Naive B cell (primary cell): ENCODE measurements at places on chromosomes 1 and 21.

DNA sequence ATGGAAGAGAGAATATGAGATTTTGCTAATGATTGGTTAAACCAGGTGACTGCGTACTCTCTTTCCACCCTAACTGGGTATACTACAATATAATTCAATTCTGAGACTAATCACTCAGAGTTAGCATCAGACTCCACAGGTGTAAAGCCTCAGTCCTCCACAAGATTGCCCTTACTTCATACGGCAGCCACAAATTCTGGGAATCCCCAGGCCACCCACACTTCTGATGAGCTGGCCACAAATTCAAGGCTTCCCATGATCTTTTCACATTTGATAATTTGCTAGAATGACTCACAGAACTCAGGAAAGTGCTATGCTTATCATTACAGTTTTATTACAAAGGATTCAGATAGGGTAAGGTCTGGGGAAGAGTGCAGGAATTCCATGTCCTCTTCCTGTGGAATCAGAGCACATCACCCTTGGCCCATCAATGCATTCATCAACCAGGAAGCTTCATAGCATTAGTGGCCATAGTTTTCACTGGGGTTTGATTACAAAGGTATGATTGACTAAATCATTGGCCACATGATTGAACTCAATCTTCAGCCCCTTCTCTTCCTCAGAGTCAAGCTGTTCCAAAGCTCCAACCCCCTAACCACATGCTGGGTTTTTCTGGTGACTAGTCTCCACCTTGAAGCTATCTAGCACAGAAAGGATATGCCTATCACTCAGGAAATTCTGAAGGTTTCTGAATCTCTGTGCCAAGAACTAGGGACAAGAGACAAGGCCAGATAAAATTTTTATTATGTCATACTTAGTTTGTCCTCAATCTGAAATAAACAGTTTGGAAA, 131.7 kb downstream of the HHIPL2 start:
- no peak overlapping the region for H3K4me3 ChIP-seq
- H3K4me1 ChIP-seq = no peaks in the 10 kb centered on the region
- no peak overlapping the region for H3K27ac ChIP-seq
- DNase-seq = no peak
- peaks cover 4% of the 10 kb centered on the region for H3K27me3 ChIP-seq

DNA sequence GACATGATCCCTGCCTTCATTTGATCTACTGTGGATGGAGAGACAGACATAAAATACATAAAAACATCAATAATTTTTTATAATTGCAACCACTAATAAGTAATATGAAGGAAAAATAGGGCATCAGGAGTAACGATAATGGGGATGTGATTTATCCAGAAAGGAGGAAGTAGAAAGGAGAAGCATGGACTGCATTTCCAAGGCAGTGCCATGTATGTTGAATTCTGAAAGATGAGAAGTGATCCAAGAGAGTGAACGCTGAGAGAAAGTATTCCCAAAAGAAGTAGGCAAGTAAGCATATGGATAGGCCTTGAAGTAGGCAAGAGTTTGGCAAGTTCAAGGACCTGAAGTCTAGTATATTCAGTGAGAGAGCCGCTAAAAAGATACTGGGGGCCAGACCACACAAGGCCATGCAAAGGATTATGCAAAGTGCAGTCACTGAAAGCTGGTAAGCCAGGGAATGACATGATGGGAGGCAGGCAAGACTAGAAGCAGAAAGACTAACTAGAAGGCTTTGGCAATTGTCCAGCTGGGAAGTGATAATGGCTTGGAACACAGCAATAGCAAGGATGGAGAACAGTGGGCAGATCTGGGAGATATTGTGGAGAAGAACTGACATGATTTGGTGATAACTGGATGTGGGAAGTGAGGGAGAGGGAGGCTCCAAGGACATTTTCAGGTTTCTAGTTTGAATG, 85.9 kb downstream of the TM2D1 start:
- no peaks in the 10 kb centered on the region for H3K27me3 ChIP-seq
- no peak overlapping the region for H3K4me3 ChIP-seq
- H3K36me3 ChIP-seq = no peaks in the 10 kb centered on the region
- H3K27ac ChIP-seq = no peak overlapping the region
- DNase-seq = no peak

DNA sequence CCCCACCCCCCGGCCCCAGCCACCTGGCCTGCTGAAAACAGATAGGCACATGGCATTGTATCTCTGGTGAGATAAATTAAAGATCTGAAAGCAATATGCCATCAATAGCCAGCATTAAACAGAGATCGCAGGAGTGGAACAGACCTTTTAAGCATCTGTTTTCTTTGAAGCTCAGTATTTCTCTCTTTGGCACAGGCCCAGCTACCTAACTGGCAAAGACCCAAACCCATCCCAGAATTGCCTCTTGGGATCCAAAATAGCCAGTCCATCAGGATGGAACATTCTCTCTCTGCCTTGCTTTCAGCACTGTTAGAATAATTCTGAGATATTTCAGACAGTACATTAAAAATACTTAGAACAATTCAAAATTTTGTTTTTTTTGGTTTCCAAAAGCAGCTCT, 46.0 kb downstream of the KCNJ6 start:
- no peak overlapping the region for H3K4me3 ChIP-seq
- no peaks in the 10 kb centered on the region for H3K36me3 ChIP-seq
- H3K27me3 ChIP-seq = peaks cover 10% of the 10 kb centered on the region
- DNase-seq = no peak
- H3K4me1 ChIP-seq = peaks cover 1% of the 10 kb centered on the region
- H3K27ac ChIP-seq = no peak overlapping the region

DNA sequence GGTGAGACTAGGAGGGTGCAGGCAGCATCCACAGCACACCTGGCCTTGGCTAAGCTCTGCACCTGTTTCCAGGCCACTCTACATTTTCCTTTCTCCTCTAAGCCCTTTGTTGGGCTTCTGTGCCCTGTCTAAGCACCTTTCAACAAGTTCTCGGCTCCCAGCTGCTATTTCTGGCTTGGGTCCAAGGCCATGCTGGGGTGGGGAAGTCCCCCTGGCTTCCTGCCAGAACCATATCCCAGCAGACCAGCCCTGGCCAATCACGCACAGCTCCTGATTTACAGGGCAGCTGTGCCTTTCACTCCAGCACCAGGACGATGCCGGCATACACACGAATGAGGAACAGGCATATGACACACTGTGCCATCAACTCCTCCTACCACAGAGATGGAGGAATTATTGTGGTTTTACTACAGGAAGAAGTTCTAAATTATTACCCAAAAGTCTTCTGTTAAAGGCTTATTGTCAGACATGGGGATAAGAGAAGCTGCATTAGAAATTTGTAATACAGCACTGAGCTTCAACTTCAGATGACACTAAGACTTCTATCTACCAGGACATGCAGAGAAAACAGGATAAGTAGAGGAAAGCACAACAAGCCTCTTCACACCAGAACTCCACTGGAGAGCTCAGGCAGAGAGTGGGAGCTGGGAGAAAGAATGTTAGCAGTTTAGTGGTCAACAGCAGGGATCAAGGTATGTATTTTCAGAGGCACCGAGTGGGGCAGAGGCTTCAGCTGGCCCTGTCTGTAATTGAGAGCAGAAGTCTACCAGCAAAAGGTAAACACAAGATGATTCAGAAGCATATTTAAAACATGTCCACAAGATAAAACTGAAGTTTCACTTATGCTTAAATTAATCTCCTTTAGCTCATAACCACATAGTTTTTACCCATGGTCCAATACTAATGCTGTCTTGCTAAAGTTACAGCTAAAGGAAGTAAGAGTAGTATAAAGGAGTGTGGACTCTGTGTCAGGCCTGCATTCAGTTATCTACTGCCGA, 37.4 kb downstream of the TRIT1 start:
- no peaks in the 10 kb centered on the region for H3K27me3 ChIP-seq
- peak; percentile 66 for DNase-seq
- H3K4me1 ChIP-seq = peaks cover 14% of the 10 kb centered on the region
- peak overlapping the region; percentile 88 for H3K27ac ChIP-seq

DNA sequence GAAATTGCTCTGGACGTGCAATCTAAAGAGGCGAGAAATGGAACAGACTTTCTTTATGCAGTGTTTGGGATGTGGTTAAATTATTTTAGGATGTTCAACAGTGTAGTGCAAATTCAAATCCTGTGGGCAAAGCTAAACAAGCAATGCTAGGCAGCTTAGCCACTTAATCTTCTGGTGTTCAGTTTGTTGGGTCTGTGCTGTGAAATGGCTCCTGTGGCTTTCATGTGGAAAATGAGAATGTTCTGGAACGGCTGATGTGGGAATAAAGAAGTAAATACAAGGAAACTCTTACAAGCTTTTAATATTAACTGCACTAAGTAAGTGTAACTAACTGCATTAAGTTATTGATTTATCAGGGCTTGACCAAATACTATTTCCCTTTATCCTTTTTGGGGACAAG, 766.6 kb downstream of the ADGRL2 start:
- no peak for DNase-seq
- no peaks in the 10 kb centered on the region for H3K27me3 ChIP-seq
- H3K4me1 ChIP-seq = no peaks in the 10 kb centered on the region
- H3K36me3 ChIP-seq = no peaks in the 10 kb centered on the region

DNA sequence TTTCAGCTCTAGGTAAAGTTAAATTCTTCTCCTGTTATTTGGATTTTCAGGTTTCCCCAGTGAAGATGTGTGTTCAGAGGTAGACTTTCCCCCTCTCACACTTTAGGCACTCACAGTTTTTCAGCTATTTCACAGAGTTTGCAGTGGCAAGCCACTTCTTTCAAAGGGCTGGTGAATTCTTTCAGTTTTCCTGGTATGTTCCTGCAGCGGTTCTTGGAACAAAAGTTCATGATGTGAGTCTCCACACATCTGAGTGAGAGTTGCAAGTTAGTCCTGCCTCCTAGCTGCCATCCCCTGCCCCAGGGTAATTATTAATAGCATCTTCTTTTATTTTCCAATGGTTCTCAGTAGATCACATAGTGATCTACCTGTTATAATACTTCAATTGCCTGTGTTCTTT, 27.3 kb upstream of the CD84 start:
- no peaks in the 10 kb centered on the region for H3K27me3 ChIP-seq
- peaks cover 45% of the 10 kb centered on the region for H3K4me1 ChIP-seq
- H3K36me3 ChIP-seq = peaks cover 26% of the 10 kb centered on the region
- peak overlapping the region; percentile 89 for H3K27ac ChIP-seq
- H3K4me3 ChIP-seq = no peak overlapping the region

- no peaks in the 10 kb centered on the region for H3K4me1 ChIP-seq
- H3K36me3 ChIP-seq = no peaks in the 10 kb centered on the region
- no peak overlapping the region for H3K27ac ChIP-seq
- no peak overlapping the region for H3K4me3 ChIP-seq
- DNase-seq = no peak
- peaks cover 13% of the 10 kb centered on the region for H3K27me3 ChIP-seq
These were observed 330.6 kb downstream of the RPS6KC1 start for GRCh38 chr1:213381572-213382084.

DNA sequence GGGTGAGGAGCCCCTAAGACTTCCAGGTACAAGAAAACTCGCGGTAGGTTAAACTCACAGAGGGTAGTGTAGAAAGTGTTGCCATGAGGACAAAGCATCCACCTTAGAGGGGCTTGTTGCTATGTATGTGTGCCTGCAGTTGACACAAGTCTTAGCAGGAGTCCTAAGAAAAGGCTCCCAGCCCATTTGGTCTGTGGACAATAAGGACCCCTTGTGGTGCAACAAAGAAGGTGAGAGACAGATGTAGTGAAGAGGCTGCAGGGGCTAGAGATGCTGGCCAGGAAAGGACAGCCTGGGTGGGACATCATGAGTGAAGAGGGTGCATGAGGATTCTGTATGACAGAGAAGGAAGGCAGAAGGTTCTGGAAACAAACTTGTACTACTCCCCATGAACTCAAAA, 36.3 kb upstream of the IL10 start:
- no peaks in the 10 kb centered on the region for H3K27me3 ChIP-seq
- no peaks in the 10 kb centered on the region for H3K36me3 ChIP-seq
- peaks cover 16% of the 10 kb centered on the region for H3K4me1 ChIP-seq
- H3K4me3 ChIP-seq = no peak overlapping the region

DNA sequence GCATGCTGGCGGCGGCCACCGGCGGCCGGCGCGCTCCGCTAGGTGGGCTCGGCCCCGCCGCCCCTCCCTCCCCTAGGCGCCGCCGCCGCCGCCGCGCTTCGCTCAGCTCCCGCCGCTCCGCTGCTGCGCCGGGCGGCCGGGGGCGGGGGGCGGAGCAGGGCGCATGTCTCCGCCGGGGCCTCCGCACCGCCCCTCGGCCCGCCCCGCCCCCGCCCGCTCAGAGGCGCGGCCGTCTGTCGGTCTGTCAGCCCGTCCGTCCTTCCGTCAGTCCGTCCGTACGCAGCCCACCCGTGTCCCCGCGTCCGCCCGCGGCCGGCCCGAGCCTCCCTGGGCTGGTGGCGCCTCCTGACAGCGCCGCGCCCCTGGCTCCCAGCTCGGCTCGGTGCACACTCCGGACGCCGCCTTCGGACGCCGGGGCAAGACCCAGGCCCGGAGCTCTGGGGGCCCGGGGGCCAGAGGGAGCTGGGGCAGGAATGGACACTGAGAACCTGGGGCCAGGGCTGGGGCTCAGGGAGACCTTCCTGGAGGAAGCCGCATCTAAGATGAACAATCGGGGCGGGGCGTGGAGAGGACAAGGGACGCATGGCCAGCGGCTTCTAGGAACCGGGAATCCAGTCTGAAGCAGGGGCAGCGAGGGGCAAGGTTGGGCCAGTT, at the start of gene GPR153:
TSS of gene GPR153 (minus strand) at position 138 of the 654 bp plus-strand sequence. CDS start 6,193 bp downstream, outside the sequence.
- H3K27me3 ChIP-seq = peaks cover 59% of the 10 kb centered on the region
- no peaks in the 10 kb centered on the region for H3K36me3 ChIP-seq
- no peak within 1 kb of the TSS for H3K27ac ChIP-seq
- peaks cover 7% of the 10 kb centered on the region for H3K4me1 ChIP-seq
- H3K4me3 ChIP-seq = peak within 1 kb of the TSS; percentile 85

GRCh38 chr1:235933017-235933765, 66.5 kb upstream of the LYST start:
- peak overlapping the region; percentile 74 for H3K4me3 ChIP-seq
- H3K36me3 ChIP-seq = no peaks in the 10 kb centered on the region
- H3K4me1 ChIP-seq = peaks cover 91% of the 10 kb centered on the region
- DNase-seq = no peak
- peak overlapping the region; percentile 74 for H3K27ac ChIP-seq
- no peaks in the 10 kb centered on the region for H3K27me3 ChIP-seq

- H3K4me1 ChIP-seq = peaks cover 15% of the 10 kb centered on the region
- no peaks in the 10 kb centered on the region for H3K27me3 ChIP-seq
- H3K4me3 ChIP-seq = no peak overlapping the region
- H3K36me3 ChIP-seq = no peaks in the 10 kb centered on the region
- no peak overlapping the region for H3K27ac ChIP-seq
These were observed 162.2 kb downstream of the PLXNA2 start for GRCh38 chr1:208081972-208082371.

DNA sequence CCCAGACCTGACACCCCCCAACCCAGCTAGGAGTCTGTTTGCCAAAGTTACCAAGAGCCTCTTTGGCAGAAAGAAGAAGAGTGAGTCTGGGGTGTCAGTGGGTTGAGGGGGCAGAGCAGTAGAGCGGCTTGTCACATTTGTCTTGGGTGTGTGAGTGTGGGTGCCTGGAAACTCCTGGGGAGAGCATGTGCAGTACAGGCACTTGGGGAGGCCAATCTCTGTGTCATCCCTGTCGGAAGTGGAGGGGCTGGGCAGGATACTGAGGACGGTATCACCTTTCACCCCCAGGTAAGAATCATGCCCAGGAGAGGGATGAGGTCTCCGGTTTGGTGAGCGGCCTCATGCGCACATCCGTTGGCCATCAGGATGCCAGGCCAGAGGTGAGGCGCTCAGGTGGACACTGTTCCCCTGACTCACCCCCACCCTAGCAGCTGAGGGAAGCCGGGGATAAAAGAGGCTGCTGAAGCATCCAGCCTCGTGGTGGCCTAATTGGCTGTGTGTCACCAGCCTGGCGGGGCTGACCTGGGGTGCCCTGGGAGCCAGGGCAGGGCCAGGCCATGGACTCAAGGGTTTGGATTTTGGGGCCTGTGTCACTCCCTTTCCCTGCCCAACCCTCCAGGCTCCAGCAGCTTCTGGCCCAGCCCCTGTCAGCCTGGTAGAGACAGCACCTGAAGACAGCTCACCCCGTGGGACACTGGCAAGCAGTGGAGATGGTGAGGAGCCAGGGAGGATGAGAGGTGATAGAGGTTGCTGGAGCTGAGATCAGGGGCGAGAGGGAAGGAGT, 3.3 kb downstream of the PLK3 start:
- H3K27me3 ChIP-seq = no peaks in the 10 kb centered on the region
- no peaks in the 10 kb centered on the region for H3K36me3 ChIP-seq
- H3K4me3 ChIP-seq = no peak overlapping the region
- H3K4me1 ChIP-seq = peaks cover 37% of the 10 kb centered on the region
